ENCODE measurements at places on chromosomes 12 and 14.

DNA sequence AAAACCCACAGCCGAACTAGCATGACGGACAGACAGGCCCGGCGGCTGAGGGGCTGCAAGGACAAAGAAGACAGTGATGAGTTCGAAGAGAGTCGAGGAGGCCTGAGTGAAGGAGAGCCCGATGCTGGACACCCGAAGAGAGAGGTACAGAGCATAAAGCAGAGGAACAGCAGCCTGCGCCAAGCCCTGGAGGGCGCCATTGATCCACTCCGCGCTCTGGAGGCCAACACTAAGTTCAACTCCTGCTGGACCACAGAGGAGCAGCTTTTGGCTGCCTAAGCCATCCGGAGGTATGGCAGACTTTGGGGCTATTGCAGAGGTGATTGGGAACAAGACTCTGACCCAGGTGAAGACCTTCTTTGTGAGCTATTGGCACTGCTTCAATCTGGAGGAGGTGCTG is 7.8 kb upstream of the PLXNC1 start:
- no peak for DNase-seq

GRCh38 chr12:51887476-51888315 is at the start of gene ANKRD33:
Gene ANKRD33, plus strand, starts transcription at chr12:51888103. Its CDS starts 84 bp downstream, at chr12:51888187.
- DNase-seq: no peak

DNA sequence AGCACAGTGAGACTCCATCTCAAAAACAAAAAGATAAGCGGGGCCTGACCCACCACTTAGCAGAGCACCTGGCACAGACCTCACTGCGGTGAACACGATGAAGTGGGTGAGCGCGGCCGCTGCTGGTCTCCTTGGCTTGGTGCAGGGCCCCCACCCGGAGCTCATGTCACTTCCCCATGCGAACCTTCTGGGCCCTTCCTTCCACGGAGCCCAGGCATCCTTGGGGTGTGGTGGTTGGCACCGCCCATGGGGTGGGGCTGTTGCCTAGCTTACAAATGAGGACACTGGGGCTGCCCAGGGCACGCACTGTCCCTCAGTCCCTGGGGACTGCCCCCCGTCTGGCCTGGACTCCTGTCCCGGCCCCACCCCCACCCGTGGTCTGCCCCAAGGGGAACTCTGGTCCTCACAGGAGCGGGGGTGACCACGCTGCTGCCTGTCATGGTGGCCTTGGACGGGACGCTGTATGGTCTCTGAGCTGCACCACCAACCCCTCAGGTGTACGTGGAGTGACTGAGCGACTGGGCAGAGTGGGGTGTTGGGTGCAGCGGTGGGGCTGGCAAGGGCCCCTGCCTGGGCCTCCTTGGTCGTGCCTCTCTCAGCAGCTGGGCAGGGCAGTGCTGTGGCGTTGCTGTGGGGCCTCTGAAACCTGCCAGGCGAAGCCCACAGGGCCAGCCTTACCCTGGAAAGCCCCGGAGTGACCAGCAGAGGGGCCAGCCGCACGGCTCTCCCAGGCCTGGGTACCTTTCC is 15.3 kb downstream of the FBRSL1 start:
- DNase-seq: no peak

- no peak for DNase-seq
These were observed 6.9 kb upstream of the HOXC4 start for GRCh38 chr12:54046809-54047159.

DNA sequence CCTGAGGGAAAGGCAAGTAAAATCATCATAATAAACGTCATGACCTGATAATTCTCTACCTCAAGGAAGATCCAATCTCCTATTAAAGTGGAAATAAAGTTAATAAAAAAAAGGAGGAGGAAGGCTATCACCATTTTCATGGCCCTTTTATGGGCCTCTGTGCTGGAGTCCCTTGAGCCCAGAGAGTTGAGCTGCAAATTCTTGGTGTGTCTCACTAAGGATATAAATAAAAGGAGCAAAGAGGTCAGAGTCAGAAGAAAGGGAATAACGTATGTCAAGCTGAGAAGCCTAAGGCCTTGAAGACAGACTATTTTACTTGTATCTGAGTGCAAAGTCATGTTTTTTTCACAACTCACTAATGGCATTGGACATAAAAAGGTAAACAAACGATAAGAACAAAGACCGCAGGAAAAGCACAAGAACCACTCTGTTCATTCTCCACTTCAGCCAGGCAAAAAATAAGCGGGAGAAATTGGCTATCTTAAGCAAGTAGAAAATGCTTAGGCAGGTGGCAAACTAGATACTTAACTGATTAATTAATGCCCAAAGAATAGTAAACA is 12.0 kb upstream of the SMIM10L1 start:
- no peak for DNase-seq

DNA sequence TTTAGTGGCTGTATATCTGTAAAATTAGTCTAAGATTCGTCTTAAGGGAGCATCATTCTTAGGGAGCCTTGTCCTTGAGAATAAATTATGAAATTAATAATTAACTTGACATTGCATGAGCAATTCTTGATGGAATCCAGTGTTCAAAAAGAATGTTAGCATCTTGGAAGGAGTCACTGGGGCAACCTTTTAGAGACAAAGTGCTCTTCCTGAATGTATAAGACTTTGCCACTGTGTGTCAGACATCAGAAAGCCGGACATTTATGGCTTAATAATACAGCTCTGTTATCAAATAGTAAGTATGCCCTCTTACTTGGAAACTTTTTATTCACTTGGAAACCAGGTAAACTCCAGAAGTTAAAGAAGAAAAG is 83.3 kb downstream of the CCER1 start:
- DNase-seq: no peak

DNA sequence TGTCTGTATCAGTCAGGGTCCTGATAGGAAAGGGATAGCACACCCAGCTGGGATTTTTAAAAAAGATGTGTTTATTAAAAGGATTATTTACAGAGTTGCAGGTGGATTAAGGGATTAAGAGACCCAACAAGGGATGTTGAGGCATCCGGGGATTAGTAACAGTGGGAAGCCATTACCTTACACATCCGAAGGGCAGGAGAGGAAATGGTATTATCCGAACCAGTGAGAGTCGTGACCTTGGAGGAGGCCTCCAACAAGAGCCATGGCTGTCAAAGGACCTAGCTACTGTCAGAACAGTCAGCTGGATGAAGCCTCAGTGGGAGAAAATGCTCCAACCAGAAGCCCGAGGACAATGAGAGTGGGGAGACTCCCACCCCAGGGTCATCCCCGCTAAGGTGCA is 146.3 kb upstream of the KRAS start:
- no peak for DNase-seq

GRCh38 chr14:104147346-104148125 is 9.1 kb downstream of the KIF26A start:
- no peak for DNase-seq

DNA sequence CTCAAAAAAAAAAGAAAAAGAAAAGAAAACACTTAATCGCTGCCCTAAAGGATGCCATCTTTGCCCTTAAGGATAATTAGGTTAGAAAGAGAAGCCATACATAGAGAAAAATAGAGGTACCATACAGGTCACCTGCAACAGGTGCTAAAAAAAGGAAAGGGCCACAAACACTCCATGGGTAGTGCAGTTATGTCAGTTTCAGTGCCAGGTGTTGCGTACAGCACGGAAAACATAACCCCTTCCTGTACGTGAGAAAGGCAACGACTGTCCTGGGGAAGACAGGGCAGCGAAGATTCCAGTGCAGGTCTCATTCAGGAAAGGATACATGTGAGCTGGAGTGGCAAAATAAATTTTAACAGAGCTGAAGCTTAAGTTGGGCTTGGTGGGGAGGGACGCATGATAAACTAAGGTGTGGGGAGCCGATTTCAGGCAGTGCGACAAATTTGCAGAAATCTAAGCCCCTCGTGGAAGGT is 553 bp upstream of the DAZAP2 start:
- DNase-seq: no peak

DNA sequence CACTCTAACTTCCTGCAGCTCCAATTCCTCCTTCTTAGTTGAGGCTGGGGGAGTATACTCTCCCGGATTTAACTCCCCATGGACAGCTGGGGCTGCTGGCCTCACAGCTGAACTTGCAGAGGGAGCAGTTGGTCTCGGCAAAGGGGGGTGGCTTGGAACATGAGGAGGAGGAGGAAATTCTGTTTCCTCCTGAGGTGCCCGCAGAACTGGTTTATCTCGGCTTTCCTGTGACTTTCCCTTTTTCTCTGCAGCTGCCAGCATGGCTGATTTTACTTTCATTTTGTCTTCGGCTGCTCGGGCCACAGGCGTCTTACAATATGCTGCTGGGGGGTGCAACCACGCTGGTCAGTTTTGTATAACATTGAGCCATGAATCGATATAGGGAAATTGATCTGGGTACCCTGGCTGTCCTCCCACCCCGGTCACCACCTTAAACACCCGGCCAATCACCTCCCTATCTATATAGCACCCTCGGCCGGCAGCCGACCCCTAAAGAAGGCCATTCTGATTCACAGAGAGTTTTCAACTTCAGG is 1317.6 kb downstream of the TMEM121 start:
- peak; percentile 43 for DNase-seq

DNA sequence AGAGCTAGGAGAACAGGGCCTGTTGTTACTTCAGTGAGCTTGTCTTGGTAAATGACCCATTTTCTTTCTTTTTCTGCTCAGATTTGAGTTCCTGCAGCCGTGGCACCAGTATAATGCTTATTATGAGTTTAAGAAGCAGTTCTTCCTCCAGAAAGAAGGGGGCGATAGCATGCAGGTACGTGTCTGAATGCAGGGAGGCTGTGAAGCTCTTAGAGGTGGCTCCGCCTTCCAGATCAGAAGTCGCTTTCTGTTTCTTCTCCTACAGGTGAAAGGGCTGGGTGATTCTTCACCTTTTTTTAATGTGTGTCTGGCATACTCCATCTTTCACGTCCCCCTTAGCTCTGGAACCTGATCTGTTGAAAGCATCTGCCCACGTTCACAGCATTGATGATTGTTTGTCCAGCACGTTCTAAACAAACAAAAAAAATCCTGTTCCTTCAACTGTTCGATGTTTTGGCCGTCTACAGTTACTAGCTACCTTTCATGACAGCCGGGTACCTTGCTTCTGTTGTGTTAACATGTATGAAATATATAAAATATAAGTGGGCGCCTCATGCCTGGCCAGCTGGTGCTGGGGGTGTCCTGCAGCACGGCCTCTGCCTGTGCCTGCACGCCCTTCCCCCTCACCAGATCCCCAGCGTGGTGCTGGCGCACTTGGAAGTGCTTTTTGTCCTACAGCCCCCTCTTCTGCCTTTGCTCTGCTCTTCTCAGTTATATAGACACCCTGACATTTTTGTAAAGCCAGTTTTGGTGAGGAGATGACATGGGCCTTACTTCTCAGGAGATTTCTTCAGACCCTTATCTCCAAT is 44.6 kb downstream of the SFSWAP start:
- DNase-seq: no peak
